MCF 10A (cell line): ENCODE measurements at places on chromosomes 7 and 10. TPM values are rescaled to one million over a fixed set of nuclear protein-coding genes. Genes with fewer than 3 reads are reported as not detected.

Gene MMD2
- total RNA-seq, result not detected in 2 replicates

Gene HOXA10
- total RNA-seq, result 3.9 and 5.6 TPM in 2 replicates

Gene MNX1
- total RNA-seq, result 0.42 and 0.47 TPM in 2 replicates

Gene NEURL1
- 0.20 TPM in 1 of 2 replicates, not detected in the other for total RNA-seq

Gene HMX3
- total RNA-seq, result not detected in 2 replicates

Gene C10orf53
- total RNA-seq, result not detected in 2 replicates

Gene RUFY2
- total RNA-seq, result 25.9 and 32.0 TPM in 2 replicates

Gene ITGA8
- not detected in 2 replicates for total RNA-seq

Gene ACADSB
- total RNA-seq, result 11.9 and 15.7 TPM in 2 replicates

Gene CDK6
- 89.8 and 124 TPM in 2 replicates for total RNA-seq

Gene IFIT2
- 0.58 and 1.3 TPM in 2 replicates for total RNA-seq

Gene SPDYE2
- total RNA-seq, result 0.22 TPM in 1 of 2 replicates, not detected in the other

Gene RSPH10B
- 0.10 and 0.84 TPM in 2 replicates for total RNA-seq

Gene CFAP69
- total RNA-seq, result 2.9 and 3.7 TPM in 2 replicates

Gene BMPR1A
- total RNA-seq, result 27.3 and 34.3 TPM in 2 replicates

Gene COL28A1
- total RNA-seq, result 0.29 and 0.96 TPM in 2 replicates

Gene MRLN
- total RNA-seq, result not detected in 2 replicates

Gene ARHGEF35
- 0.93 TPM in 1 of 2 replicates, not detected in the other for total RNA-seq

Gene EIF5AL1
- 0.42 and 0.54 TPM in 2 replicates for total RNA-seq

Gene KIAA1217
- total RNA-seq, result 48.3 and 48.7 TPM in 2 replicates

Gene C7orf57
- total RNA-seq, result 0.37 and 0.52 TPM in 2 replicates

Gene FOXL3
- not detected in 2 replicates for total RNA-seq

Gene NANOS1
- 2.2 and 3.8 TPM in 2 replicates for total RNA-seq

Gene ASB10
- total RNA-seq, result not detected in 2 replicates

Gene SEMA3E
- total RNA-seq, result 0.29 and 0.51 TPM in 2 replicates

Gene SLC29A4
- 0.56 and 0.96 TPM in 2 replicates for total RNA-seq

Gene EPDR1
- not detected in 2 replicates for total RNA-seq

Gene MINDY4
- 9.2 and 12.4 TPM in 2 replicates for total RNA-seq

Gene CNNM1
- total RNA-seq, result 0.10 TPM in 1 of 2 replicates, not detected in the other

Gene PHKG1
- total RNA-seq, result 1.2 and 2.4 TPM in 2 replicates
